ENCODE measurements at places on chromosomes 4 and X.

DNA sequence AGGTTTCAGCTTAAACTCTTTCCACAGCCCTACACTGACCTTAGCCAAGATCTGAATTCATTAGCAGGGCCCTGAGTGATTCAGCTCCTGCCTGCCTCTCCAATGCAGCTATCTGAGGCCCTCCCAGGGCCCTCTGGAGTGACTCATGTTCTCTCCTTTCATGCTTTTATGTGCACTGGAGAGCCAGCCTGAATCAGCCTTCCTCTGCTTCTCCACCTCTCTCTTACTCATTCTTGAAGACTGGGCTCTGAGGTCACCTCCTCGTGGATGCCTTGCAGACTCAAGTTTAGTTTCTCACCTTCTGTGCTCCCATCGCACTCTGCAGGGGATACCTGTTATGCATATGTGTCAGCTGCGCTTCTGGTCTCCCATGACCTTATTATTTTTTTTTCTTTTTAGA, 3.1 kb upstream of the OCIAD2 start:
- peak; percentile 23 for DNase-seq

DNA sequence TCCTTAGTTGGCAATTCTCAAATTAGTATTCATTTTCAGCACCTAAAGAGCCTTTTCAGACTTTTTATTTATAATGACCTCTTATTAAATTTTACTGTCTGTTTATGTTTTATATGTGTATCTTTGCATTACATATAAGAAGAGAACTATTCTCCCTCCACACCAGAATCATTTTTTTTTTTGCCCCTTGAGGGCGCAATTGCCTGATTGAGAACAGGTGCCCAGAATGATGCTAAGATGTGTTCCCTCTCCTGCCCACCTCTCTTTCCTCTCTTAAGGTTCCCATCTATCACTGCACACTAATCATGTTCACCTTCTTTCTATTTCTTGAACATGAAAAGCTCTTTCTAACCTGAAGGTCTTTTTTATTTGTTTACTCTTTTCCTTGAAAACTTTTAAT, 44.2 kb upstream of the ADAM29 start:
- DNase-seq: peak; percentile 46

GRCh38 chr4:81523672-81524327, 52.1 kb upstream of the RASGEF1B start:
- no peak for DNase-seq

- no peak for DNase-seq
These were observed 160.6 kb downstream of the PACRGL start for GRCh38 chr4:20860878-20861277.

DNA sequence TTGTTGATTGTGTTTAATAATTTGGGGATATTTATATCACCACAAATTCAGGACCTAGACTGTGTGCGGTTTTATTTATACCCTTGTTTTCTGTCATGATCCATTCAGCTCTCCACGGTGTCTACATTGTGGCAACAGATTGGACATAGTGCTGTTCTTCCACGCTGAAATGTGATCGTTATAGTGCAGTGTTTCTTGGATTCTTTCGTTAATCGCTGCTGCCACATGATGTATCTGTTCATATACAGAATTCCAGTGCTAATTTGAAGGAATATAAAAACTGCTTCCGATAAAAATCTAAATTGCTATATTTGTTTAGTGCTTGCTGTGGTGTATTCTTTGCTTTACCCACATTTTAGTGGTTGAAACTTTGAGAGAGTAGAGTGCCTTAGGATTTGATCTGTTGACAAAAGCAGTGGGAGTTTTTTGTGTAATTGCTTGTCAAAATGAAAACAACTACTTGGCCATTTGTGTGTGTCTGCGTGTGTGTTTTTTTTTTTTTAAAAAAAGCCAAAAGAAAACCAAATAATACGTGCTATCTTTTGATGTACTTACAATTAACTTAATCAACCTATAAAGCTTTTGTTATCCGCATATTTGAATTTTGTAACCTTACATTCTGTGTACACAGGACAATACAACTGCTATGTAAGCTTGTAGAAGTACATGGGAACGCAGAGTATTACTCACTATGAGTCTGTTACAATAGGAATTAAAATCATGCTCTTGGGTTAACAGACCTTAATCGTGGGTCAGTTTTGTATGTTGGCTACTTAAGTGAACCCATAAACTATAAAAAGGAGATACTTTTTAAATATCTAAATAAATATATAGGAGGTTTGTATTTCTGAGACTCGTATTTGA, 353.3 kb downstream of the ARHGAP24 start:
- DNase-seq: no peak

GRCh38 chr4:136476753-136477152, 1055.5 kb downstream of the PCDH18 start:
- no peak for DNase-seq

GRCh38 chrX:2404776-2405175, 96.0 kb downstream of the DHRSX start:
- DNase-seq: no peak

GRCh38 chr4:138392751-138393308, 150.7 kb upstream of the SLC7A11 start:
- no peak for DNase-seq

GRCh38 chr4:74205559-74205958, 47.6 kb downstream of the MTHFD2L start:
- no peak for DNase-seq

GRCh38 chr4:109444182-109444844, 10.7 kb downstream of the SEC24B start:
- no peak for DNase-seq

DNA sequence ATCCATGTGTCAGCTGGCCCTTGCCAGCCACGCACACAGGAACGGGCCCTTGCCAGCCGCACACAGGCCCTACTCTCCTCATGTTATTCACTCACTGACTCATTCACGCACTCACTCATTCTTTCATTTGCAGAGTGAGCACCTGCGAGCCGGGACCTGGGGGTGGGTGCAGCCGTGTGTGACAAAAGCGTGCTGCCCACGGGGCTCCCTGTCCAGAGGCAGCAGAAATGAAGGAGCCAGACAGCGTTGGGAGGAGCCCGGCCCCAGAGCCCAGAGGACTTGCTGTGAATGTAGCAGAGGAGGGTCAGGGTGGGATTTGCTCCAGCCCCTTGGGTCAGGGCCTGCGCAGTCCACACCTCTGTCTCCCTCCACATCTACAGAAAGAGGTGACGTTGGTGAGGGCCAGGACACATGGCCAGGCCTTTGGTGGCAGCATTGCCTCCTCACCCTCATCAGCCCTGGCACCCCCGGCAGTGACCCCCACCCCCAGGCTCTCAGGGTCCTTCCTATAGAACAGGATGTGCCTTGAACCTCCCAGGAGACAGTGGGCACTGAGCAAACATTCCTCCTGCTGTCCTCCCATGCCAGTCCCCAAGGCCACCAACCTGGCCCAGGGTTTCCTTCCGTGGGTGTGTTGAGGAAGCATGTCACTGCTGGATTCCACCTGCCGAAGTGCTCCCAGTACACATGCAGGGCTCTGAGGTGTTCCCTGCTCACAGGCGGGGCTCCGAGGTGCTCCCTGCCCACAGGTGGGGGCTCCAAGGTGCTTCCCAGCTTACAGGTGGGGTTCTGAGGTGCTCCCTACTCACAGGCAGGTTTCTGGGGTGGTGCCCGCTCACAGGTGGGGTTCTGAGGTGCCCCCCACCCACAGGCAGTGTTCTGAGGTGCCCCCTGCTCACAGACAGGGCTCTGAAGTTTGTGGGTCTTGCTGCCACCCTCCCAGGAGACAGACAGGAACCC, 105.7 kb downstream of the HMX1 start:
- no peak for DNase-seq

DNA sequence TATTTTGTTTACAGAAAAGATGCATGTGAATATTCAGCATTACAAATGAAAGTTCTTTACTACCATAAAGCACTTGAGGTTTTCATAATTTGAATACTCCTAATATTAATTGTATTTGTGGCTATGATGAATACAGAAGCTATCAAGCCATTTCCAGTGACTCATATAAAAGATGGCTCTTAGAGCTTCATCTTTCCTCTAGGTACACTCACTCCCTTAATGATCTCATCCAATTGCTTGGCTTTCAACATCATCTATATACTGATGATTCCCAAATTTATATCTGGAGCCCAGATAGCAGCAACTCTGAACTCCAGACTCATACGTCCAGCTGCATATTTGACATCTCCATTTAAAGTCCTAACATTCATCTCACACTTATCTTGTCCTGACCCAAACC, 183.4 kb upstream of the FAM241A start:
- no peak for DNase-seq

GRCh38 chrX:147912093-147912801, 528 bp downstream of the FMR1 start:
- peak; percentile 35 for DNase-seq

DNA sequence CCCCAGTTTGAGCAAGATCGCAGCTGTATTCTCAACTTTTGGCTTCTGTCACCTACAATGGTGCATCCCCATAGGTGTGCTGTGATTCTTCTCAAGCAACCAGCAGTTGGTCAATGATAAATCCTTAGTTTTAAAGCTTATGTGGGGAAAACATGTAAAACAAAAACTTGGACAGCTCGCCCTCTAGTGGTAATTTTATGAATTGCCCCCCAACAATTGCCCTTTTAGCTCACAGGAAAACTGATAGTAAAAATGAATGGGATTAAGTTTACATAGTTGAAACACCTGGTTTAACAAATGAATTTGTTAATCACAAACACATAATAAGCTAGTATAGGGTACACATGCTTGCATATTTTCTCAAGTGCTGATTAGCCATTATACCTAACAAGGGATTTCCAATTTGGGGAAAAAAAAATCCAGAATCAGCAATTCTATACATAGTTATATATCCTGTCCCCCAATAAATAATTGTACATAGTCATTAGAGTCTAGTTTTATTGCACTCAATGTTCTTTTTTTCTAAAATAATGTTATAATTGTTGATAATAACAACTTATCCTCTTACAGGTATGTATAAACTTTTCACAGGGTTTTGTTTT, 30.1 kb downstream of the TEX13A start:
- DNase-seq: peak; percentile 8
